ENCODE measurements at places on chromosomes 12 and 14. TPM values are rescaled to one million over a fixed set of nuclear protein-coding genes. Genes with fewer than 3 reads are reported as not detected.

GRCh38 chr12:53809005-53809404 lies 57.2 kb upstream of the CISTR start:
- peaks cover 33% of the 10 kb centered on the region for H3K4me1 ChIP-seq
- DNase-seq: no peak
- H3K4me3 ChIP-seq: no peak overlapping the region

DNA sequence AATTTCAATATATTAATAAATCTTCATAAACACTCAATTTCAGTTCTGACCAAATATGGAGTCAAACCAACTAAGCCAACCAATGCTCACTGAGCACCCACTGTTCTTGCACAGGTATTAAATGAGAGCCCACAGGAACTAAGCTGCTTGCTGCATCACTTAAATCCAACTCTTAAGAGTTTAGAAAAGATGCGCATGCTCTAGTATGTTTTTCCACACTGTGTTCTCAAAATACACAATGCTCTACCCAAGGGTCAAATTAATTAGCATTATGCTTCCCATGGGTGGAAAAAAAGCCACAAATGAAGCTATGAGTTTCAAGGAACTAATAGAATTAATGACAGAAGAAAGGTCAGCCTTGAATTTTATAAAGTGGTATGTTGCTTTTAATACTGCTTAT lies 3.7 kb upstream of the GPHB5 start:
- H3K4me1 ChIP-seq: no peaks in the 10 kb centered on the region
- no peaks in the 10 kb centered on the region for H3K27me3 ChIP-seq
- DNase-seq: no peak
- H3K4me3 ChIP-seq: no peak overlapping the region
- H3K27ac ChIP-seq: no peak overlapping the region

DNA sequence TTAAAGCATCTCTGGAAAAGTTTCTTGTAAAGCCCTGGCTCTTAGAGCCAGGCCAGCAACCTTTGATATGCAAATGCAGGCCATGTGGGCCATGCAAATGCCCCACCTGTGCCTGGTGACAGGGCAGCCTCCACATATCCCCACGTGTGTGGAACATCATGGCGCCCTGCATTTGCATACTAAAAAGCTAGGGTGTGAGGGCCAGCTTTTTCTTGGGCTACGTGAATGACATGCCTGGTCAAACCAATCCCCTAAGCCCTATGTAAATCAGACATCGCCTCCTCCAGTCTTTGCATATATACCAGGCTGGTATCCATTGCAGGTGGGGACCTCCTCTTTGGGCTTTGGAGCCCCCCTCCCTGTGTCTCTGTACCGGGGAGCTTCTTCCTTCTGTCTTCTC lies 6.4 kb downstream of the CSRP2 start:
- no peaks in the 10 kb centered on the region for H3K27me3 ChIP-seq
- H3K27ac ChIP-seq: no peak overlapping the region
- H3K4me3 ChIP-seq: no peak overlapping the region
- H3K4me1 ChIP-seq: peaks cover 3% of the 10 kb centered on the region
- no peaks in the 10 kb centered on the region for H3K36me3 ChIP-seq

- no peak for DNase-seq
- H3K27me3 ChIP-seq: no peaks in the 10 kb centered on the region
- H3K27ac ChIP-seq: no peak overlapping the region
- no peak overlapping the region for H3K4me3 ChIP-seq
Observed at GRCh38 chr12:130482448-130482847, 144.8 kb downstream of the PIWIL1 start.

- H3K4me1 ChIP-seq: no peaks in the 10 kb centered on the region
- no peak for DNase-seq
- H3K27ac ChIP-seq: no peak overlapping the region
- no peaks in the 10 kb centered on the region for H3K36me3 ChIP-seq
Observed at GRCh38 chr12:45166056-45166455, 49.8 kb upstream of the ANO6 start.

- H3K27me3 ChIP-seq: no peaks in the 10 kb centered on the region
- peaks cover 13% of the 10 kb centered on the region for H3K4me1 ChIP-seq
- peaks cover 46% of the 10 kb centered on the region for H3K36me3 ChIP-seq
- no peak overlapping the region for H3K4me3 ChIP-seq
- H3K27ac ChIP-seq: no peak overlapping the region
Observed at GRCh38 chr14:52013984-52014600, 24.7 kb downstream of the RTRAF start.

DNA sequence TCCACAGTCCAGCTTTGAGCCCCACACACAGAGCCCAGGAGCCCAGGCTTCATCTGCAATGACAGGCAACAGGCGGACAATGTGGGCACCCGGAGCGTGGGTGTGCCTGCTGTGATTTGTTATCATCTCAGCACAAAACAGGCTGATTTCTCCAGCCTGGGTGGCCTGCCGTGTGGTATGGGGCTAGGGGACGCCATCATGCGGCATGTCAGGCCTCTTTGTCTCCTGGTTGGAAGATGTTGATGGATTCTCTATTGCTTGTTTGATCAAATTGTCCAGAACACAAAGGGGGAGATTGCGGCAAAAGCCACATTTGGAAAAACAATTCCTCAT lies 147.1 kb downstream of the KIF26A start:
- DNase-seq: no peak
- H3K4me1 ChIP-seq: no peaks in the 10 kb centered on the region
- no peaks in the 10 kb centered on the region for H3K27me3 ChIP-seq

GRCh38 chr12:25875661-25876060 lies 82.8 kb upstream of the RASSF8 start:
- DNase-seq: no peak
- no peak overlapping the region for H3K4me3 ChIP-seq
- no peak overlapping the region for H3K27ac ChIP-seq
- H3K36me3 ChIP-seq: no peaks in the 10 kb centered on the region
- H3K27me3 ChIP-seq: no peaks in the 10 kb centered on the region
- H3K4me1 ChIP-seq: no peaks in the 10 kb centered on the region

- H3K27ac ChIP-seq: no peak overlapping the region
- H3K4me1 ChIP-seq: no peaks in the 10 kb centered on the region
- no peaks in the 10 kb centered on the region for H3K36me3 ChIP-seq
- H3K4me3 ChIP-seq: no peak overlapping the region
Observed at GRCh38 chr12:23014749-23015148, 389.8 kb downstream of the ETNK1 start.

GRCh38 chr12:85920324-85920947 lies 46.3 kb downstream of the NTS start:
- H3K4me1 ChIP-seq: no peaks in the 10 kb centered on the region
- no peak overlapping the region for H3K27ac ChIP-seq

GRCh38 chr14:101500061-101500460 lies 61.2 kb upstream of the DIO3 start:
- H3K4me1 ChIP-seq: no peaks in the 10 kb centered on the region
- no peak overlapping the region for H3K4me3 ChIP-seq
- DNase-seq: peak; percentile 52
- peaks cover 5% of the 10 kb centered on the region for H3K27me3 ChIP-seq

DNA sequence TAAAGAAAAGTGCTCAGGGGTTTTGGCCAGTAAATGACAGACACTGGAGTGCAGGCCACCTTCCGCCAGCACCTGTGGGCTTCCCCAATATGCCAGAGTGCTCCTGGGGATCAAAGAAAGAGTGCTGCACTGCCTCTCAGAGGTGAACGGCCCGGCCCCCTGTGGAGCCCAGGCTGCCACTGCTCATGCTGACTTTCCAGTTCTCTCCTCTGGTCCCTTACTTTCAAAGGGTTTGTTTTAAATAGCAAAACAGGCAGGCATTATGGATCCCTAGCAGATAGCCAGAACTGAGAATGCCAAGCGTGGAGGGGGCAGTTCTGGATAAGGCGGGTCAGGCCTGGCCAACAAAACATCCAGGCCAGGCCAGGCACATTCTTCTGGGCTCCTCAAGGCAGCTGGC lies 59.6 kb downstream of the MDM2 start:
- no peak for DNase-seq
- H3K36me3 ChIP-seq: no peaks in the 10 kb centered on the region
- H3K4me3 ChIP-seq: no peak overlapping the region

Gene GARIN6
- total RNA-seq: not detected

Gene LRRC43
- 2.9 TPM for total RNA-seq

Gene ERBB3
- 1.1 TPM for total RNA-seq

Gene SAMD15
- total RNA-seq: 6.2 TPM

All from osteoblast (primary cell).